ENCODE measurements at places on chromosomes 12 and 14.
A peak's percentile ranks its signal among the peaks of the same experiment; 100 is the strongest.

- no peak for DNase-seq
Measured at GRCh38 chr14:101947577-101947903, 16.8 kb upstream of the DYNC1H1 start.

DNA sequence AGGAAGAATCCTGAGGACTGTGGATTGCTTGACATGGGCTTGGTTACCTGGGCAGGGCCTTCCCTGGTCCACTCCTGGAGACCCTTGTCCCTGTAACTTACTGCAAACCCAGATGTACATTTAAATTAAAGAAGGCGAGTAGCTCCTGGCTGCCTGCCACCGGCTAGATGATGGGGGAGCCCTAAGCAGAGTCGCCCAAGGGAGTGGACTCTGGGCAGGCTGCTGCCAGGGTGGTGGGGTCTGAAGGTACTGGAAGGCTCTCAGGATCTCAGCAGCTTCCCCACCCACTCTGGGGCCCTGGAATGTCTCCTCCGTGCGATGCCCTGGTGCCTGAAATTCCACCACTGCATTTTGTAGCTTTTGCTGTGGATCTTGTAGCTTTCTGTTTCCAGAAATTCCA is 74.7 kb downstream of the FBXL14 start:
- DNase-seq: no peak

DNA sequence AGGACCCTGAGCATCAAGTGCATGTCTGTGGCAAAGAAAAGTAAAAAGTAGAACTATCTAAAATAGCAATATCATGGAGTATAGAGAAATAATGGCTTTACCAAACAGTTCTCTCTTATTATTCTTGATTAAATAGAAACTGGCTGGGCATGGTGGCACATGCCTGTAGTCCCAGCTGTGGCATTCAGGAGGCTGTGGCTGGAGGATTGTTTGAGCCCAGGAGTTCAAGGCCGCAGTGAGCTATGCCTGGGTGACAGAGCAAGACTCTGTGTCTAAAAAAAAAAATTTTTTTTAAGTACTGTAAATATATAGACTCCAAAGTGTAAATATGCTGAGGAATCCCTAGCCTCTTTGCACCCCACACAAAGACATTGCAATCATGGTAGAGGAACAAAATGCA is 121.9 kb downstream of the KITLG start:
- DNase-seq: no peak

DNA sequence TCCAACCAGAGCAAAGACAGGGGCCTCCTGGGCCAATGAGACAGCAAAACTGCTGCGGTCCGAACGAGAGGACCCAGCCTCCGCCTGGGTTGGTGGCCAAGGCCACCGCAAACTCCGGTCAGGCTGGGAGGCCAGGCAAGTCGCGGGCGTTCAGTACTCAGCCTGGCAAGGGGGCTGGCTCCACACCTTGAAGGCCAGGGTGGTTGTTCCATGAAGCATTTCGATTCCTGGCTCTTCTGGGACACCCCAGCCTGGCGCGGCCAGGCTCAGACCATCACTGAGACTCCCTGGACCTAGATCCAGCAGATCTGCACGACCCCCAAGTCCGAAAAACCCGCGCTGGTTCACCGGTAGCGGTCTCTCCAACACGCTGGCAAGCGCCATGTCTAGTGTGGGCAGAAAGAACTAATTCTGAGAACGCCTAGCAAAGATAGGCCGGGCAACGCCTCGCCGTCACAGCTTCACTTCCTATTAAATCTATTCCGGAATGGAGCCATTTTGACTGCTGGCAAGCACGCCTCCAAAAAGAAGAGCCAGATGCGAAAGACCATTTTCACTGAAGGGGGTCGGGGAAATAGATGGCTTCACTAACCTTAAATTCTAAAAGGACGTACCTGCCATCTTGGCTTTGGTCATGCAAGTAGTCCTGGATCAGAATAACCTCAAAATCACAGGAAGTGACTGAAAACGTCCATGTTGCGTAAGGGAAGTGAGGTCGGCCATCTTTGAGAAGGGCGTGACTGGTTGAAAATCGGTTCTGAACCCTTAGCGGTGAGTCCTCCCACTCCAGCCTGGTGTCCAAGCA is at the start of gene PSMB5:
Gene PSMB5, minus strand, starts transcription at position 403 of the 805 bp plus-strand sequence. Its CDS starts 19 bp downstream, at position 384.
- DNase-seq: peak; percentile 92

DNA sequence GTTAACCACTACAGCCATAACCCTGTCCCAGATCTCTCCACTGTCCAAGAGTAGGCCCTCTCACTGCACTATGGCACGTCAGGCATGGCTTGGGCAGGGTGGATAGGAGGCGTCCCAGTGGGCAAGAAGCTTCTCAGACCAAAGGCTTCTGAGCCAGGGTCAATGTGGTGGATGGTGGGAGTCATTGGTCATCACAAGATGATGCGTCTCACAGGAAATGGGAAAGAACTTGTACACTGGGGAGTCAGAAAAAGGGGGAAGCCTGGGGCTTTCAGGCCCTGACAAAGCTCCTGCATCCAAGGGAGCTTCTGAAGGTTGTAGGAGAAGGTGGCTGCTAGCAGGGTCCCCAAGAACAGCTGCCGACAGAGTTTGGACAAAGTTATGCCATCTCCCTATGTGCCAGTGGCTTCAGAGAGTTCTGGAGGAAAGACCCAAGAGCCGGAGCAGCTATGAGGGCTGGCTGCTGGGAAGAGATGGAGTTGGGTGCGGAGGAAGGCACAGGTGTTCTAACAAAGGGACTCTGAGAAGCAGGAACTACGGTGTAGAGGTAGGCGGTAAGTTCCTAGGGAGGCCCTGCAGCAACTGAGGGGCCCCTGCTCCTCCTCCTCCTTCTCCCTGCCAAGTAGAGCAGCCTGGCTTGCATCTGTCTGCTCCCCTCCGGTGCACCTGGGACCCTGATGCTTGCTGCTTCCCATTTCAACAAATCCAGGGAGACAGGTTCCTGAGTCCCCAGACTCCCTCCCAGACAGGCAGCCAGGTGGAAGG is 81.1 kb downstream of the ARL6IP4 start:
- no peak for DNase-seq

DNA sequence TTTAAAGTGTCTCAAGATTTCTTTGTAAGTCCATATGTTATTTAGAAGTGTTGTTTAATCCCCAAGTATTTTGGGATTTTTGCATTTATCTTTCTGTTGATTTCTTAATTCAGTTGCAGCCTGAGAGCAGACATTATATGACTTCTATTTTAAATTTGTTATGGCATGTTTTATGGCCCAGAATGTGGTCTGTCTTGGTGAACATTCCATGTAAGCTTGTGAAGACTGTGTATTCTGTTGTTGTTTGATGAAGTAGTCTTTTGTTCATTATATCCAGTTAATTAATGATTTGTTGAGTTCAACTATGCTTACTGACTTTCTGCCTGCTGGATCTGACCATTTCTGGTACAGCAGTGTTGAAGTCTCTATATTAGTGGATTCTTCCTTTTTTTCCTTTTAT is 34.0 kb downstream of the LEMD3 start:
- no peak for DNase-seq

- DNase-seq: no peak
Measured at GRCh38 chr14:35161231-35161630, 38.9 kb downstream of the PRORP start.

DNA sequence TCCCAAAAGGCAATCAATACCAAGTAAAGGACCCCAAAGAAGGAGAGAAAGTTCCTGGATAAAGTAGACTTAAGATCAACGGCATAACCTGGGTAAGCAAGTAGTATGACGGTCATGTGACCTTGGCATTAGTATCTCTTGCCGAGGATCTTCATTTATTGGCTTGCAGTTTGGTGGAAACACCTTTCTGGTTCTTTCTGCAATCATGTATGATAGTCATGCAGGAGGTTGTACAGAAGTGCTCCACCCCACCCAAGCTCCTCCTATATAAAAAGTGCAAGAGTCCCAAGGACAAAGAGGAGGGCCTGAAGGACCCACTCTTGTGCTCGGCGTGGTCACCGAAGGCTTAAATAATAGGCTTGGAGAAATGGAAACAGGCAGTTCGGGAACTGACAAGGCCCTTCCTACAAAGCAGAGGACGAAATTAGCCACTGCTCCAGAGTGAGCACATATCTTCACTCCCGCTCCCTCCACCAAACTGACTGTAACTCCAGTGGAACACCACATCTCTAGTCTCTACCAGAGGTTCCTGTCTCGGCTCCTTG is 750 bp downstream of the CS start:
- no peak for DNase-seq

DNA sequence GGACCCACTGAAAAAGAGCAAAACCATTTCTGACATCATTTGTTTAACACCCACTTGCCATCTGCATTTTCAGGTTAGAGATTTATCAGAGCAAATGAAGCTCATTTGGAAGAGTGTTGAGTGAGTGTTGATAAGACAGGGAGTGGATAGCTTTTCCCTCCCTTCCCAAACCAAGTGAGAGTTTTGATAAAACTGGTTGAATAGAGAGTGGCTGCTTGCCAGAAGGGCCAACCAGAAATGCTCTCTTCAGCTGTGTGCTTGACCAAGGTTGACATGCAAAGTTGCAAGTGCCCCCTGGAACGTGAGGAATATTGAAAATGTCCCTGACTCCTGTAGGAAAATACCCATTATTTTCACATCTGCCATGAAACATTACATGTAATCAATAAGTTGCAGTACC is 1487.0 kb upstream of the FLRT2 start:
- DNase-seq: no peak

GRCh38 chr14:31263485-31264133 is 56.0 kb upstream of the HECTD1 start:
- DNase-seq: no peak

DNA sequence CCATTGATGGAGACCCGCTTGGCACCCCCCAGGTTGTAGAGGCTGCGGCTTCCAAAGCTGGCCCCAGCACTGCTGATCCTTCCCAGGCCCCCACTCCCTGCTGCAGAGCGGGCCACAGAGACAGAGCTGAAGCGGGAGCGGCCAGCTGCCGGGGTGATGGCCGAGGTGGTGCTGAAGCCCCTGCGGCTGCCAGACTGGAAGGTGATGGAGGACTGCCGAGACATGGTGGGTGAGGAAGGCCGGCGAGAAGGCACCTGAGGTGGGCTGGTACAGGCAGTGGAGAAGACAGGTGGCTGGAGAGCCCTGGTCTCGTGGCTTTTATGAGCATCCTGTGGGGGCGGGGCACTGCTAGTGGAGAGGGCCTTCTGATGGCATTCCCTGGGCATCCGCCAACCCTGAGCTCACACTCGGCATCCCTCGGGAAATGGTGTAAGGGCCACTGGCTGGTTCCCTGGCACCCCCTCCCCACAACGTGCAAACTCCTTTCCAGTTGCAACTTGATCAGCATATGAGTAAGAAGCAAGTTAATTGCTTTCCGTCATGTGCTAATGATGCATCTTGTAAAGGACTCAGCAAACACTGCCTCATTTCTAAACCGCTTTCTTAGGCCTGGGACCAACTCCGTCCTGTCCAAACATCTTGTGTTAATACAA is at the start of gene KRT75:
Gene KRT75, minus strand, starts transcription at position 291 of the 653 bp plus-strand sequence. Its CDS starts 67 bp downstream, at position 224.
- DNase-seq: no peak

DNA sequence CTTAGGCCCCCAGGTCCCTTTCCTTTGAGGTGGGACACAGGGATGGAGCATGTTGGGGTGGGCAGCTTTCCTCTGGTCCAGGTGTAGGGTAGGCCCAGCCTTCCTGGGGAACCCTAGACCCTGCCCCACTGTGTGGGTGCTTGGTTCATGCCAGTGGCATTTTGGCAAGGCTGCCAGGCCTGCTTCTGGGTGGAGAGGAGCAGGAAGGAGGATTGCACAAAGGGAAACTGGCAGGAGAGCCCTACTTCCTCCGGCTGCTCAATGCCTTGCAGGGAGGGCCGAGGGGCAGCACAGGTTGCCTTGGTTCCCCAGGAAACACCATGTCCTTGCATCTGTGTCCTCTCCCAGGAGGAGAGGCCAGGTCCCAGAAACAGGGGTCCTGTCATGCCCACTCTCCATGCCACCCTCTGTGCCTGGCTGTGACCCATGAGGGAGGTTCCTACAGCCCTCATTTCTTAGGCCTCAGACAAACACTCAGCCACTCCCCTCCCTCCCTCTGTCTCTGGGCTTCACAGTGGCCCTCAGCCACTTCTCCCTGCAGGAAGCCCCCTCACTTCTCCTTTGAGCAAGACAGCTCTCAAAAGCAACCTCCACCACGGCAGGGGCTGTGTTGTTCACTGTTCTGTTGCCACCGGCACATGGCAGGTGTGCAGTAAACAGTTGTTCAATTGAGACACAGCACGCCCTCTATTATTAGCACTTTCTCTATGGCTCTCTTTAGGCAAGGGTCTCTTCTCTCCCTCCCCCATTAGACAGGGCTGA is 6.8 kb upstream of the KRT80 start:
- no peak for DNase-seq

DNA sequence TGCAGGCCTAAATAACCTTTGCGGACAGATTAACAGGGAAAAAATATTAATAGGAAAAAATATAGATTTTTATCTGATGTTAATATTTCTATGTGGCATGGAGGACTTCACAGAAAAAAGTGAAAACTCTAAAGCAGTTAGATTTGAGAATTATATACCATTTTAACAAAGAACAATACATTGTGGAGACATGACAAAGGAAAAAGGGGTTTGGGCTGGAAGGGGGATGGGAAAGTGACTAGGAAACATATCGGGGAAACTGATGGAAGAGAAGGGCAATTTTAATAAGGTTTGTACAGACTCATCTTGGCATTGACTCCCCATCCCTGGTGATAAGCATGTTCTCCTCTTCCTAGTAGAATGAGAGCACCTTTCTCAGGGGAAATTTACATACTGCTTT is 21.0 kb upstream of the GPRC5D start:
- DNase-seq: no peak

- no peak for DNase-seq
Measured at GRCh38 chr12:57042695-57043094, 7.2 kb downstream of the MYO1A start.

DNA sequence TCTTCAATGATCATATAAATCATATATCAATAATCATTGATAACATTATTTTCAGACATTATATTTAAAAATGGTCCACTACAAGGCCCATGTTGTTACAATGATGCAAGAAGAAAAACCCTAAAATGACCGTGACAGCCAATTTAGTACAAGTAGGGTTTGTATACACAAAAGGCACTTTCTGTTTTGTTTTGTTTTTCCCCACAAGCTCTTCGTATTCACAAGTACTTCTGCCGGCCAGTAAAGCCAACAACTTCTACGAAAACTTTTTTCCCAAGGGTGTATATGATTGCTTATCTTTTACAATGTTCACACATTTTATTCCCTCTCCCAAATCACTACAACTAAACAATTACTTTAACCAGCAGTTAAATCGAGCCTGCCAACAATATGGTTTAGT is 9.6 kb downstream of the PTPRB start:
- no peak for DNase-seq

GRCh38 chr14:102796661-102797190 is 19.5 kb downstream of the TRAF3 start:
- DNase-seq: no peak

GRCh38 chr14:104966261-104966865 is 11.8 kb downstream of the AHNAK2 start:
- no peak for DNase-seq

DNA sequence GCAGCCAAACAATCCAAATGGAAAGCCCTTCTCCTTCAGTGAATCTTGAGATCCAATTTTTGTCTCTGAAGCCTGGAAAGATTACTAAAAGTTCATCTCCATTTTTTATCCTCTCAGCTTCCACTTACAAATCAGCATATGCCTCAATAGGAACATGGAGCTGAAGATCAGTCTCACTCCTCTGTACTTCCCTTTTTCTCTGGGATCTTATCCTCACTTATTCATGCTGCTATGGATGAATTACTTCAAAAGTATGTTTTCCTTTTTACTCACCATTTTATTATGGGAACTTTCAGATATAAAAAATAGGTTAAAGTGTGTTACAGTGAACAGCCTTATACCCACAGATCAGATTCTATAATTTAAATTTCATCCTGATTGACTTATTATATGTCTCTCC is 14.4 kb upstream of the NTF3 start:
- DNase-seq: no peak

- no peak for DNase-seq
Measured at GRCh38 chr12:75452675-75453330, 27.8 kb upstream of the GLIPR1 start.

- DNase-seq: no peak
Measured at GRCh38 chr14:38171197-38171596, 36.5 kb upstream of the SSTR1 start.
